ENCODE measurements at places on chromosomes 4 and X.

DNA sequence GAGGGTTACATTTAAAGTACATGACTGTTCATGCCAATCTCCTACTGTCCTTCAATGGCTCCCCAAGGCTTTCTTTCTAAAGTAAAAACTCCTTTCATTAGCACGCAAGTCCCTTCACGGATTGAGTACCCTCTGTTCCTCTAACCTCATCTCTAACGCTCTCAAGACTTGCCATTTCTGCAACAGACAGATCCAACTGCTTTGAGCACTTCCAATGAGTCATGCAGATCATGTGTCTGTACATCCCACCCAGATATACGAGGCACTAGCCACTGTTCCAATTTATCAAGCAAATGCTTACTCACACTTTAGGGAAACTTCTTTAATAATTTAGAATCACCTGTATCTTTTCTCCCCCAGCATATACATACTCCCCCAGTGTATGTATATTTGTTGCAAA lies 332.5 kb upstream of the ZFP42 start:
- DNase-seq, result no peak

DNA sequence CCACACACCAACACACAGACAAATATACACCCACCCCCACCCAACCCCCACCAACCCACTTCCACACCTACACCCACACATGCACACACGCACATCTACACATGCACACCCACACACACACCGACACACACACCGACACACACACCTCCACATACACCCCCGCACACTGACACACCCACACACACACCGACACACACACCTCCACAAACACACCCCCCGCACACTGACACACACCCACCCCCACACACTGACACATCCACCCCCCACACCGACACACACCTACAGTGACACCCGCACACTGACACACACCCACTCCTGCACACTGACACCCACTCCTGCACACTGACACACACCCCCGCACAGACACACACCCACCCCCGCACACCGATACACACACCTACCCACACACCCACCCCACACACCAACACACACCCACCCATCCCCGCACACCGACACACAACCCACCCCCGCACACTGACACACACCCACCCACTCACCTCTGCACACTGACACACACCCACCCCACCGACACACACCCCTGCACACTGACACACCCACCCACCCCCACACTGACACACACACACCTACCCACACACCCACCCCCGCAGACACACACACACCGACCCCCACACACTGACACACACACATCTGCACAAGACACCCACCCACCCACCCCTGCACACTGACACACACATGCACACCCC lies 31.1 kb downstream of the FGFRL1 start:
- no peak for DNase-seq

GRCh38 chr4:37728064-37728463 lies 41.9 kb upstream of the RELL1 start:
- no peak for DNase-seq

GRCh38 chr4:149168645-149169044 lies 647.0 kb downstream of the IQCM start:
- DNase-seq, result no peak

DNA sequence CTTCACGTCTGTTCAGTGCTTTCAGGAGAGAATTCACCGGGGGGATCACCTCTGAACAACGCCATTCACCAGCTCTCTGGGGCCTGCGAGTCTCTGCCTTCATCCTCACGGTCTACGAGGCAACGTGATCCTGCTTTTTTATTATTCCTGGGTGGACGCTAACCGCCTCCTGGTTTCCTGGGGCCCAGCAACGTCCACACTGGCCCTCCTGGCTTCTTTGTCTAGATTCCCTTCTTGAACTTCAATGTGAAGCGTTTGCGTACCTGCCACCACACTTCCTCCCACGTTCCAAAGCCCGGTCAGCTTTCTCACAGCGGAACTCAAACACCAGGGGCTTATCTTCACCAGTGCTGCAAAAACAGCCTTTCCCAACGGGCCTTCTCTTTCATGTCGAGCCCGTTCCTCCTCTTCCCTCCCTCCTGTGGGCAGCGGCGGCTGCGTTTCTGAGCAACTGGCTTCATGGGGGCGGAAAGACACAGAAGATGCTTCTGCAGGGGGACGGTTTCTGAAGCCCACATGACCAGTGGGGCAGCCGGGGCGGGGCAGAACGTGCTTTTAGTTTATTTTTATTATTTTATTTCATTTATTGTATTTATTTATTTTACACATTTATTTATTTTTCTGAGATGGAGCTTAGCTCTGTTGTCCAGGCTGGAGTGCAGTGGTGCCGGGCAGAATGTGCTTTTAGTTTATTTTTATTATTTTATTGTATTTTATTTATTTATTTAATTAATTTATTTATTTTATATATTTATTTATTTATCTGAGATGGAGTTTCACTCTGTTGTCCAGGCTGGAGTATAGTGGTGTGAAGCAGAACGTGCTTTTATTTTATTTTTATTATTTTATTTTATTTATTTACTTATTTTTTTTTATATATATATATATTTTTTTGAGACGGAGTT lies 64.6 kb downstream of the CRLF2 start:
- DNase-seq, result no peak

DNA sequence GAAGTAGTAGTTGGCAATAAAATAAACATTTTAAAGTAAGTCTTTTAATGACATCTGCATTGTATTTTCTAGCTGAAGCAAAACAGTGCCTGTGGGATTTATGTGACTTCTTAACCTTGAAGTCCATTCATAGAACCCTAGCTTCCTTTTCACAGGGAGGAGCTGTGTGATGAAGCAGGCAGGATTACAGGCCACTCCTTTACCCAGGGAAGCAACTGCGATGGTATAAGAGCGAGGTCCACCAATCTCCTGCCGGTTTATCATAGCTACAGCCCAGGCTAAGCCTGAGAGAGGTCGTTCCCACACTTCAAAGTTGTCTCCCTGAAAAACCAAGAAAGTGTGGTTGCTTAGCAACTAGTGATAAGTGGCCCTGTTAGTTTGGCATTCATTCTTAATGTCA lies 7.0 kb downstream of the RPL36A start:
- DNase-seq, result no peak

DNA sequence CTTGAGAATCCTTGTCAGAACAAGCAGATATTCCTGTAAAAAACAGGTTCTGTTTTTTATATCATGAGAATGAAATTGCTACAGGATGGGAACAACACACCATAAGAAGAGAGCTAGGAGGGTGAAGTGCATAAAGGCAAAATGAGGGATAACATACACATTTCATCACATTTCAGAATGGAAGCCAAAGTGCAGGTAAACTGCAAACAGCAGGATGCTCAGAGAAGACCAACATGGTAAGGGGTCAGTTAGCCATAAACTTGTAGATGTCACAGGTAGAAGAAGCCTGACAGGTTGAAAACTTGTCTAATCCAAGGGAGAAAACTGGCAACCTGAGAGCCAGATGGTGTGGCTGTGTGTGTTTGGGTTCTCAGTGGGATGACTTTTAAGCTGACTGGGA lies 88.9 kb upstream of the FAT1 start:
- DNase-seq, result no peak

- no peak for DNase-seq
These were observed 1.4 kb upstream of the ATP8A1 start for GRCh38 chr4:42658261-42658660.

DNA sequence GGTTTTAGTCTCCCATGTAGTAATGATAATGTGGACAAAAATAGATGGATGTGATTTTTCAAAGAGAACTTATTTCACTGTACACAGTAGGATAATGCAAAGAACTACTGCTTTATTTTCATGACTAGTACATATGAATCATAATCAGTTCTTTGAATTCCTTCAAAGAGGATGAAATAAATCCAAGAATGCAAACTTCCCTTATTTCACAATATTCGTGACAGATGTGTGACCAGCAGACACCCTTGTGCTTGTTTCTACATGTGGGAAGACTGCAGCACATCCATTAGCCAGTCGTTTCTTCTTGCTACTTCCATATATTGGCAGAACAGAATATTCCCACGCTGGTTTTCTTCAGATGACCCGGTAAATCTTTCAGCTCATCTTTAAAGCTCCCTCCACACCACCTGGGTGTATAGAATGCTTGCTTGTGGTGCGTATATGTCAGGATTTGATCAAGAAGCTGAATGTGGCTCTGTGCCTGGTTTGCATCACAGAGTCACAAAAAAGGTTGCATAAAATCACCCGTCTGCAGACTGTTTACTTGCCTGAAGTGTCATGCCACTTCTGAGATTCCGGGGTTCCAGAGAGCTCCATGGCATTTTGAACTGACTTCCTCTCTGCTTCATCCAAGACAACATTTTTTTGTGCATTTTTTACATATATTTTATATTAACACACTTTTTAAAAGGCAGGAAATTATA lies 47.7 kb upstream of the FAT4 start:
- no peak for DNase-seq

DNA sequence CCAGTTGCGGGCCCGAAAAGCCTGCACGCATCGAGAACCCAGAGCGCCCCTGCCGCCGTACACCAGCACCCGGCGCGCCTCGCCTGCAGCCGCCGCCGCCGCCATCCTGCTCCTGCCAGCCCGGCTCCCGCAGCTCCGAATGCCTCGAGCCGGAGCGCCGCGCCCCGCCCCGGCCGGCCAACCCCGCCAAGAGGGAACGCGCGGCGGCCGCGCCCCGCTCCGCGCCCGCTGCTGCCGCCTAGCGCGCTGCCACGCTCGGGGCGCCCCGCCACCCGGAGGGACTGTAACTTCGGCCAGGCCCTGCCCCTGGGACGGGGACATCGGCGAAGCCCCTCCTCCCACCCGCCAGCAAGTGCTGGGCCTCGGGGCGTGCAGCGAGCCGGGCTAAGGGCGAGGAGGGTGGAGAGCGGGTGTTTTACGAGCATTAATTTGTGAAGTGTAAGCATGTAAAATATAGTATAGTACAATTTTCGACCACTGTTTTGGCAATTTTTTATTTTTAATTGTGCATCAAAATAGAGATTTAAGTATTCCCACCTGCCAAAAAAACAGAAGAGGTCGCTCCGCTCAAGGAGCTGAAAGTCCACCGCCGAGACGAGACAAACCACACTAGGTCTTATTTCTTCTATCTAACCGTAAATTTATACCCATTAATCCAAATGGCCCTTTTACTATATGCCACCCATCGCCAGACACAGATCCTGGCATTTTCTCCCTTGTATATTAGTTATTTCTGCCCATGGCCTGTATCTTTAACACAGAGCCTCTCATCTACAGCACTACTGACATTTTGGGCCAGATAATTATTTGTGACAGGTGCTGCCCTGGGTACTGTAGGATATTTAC lies at the start of gene QDPR:
TSS of gene QDPR (minus strand) at position 141 of the 846 bp plus-strand sequence. CDS start at position 105, 36 bp downstream.
- peak; percentile 85 for DNase-seq

DNA sequence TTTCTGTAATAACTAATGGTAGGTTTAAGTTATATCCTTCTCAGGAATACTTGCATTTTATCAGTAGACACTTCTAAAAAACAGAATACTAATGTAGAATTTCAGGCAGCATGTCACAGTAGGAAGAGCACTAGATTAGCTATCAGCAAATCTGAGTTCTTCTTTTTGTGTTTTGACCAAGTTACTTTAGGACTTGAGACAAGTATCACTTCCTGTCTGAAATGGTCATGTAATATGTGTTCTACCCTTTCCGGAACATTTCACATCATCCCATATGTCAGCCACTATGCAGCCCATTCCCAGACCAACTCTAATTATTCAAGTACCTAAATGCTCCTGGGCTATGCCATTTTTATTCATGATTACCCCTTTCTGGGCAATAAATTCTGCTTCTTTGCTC lies 401.8 kb upstream of the RPS6KA3 start:
- no peak for DNase-seq

DNA sequence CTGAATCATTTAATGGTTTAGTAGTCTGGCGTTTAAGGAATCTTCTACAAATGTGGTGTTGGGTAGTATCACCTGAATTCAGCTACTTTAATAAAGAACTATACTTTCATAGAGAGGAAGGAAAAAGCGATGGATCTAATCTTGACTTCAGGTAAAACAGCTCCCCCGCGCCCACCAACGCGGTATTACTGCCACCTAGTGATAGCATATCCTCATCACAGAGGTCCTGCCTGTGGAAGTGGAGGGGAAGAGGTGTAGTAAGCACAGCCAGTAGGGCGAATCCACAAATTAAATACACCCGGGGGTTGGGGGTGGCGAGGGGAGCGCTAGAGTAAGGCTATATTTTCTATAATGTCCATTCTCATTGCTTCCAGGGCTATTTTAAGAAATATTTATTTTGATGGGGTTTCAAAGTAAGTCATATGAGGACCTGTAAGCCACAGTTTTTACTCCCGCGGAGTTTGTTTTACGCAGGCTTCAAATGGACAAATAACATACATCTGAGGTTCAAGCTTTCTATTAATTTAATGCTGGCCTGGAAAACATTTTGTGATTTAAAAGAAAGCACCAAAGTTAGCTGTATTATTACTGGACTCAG lies 8.3 kb upstream of the DAPP1 start:
- peak; percentile 3 for DNase-seq

- no peak for DNase-seq
These were observed 38.1 kb downstream of the PNPLA4 start for GRCh38 chrX:7889135-7889534.

GRCh38 chr4:21678711-21679110 lies 269.9 kb downstream of the KCNIP4 start:
- no peak for DNase-seq

DNA sequence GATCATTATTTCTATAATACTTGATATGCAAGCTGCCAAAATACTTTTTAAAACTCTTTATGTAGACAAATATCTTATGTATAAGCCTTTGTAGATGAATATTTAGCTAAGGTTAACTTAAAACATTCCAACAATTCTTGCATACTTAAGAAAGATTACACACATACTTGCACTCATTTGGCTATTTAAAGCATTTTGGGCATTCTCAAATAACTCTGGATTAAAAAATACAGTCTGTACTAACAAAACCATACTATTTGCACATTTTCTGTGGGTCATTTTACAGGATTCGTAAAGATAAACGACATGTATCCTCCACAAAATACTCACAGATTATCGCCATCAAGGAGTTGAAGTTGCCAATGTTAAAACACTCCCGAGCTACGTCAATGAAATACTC lies 26.5 kb downstream of the RASGEF1B start:
- DNase-seq, result no peak

- DNase-seq, result peak; percentile 1
These were observed 62.6 kb upstream of the ALB start for GRCh38 chr4:73341454-73341853.

DNA sequence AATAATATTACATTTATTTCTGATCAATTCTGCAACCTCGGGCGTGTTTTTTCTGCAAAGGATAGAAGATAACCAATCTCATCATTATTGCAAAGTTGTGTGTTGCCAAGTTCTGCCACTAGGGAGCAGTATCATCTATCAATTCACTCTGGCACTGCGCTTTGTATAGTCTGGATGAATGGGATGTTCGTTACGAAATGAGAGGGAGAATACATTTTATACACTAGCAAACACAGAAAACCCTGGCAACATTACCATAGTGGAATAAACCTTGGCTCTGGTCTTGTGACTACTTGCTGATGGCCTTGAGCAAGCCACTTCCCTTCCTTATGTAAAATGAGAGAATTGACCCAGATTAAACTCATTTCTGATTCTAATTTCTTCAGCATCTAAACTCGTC lies 97.5 kb upstream of the ZNF518B start:
- DNase-seq, result peak; percentile 12

- DNase-seq, result no peak
These were observed 40.0 kb downstream of the ERVMER34-1 start for GRCh38 chr4:52711272-52711671.
